ENCODE measurements at places on chromosomes 5 and 9.

GRCh38 chr5:72355706-72356299, 35.6 kb downstream of the PTCD2 start:
- H3K4me1 ChIP-seq = peaks cover 7% of the 10 kb centered on the region
- H3K4me3 ChIP-seq = no peak overlapping the region
- peaks cover 12% of the 10 kb centered on the region for H3K36me3 ChIP-seq
- no peak overlapping the region for H3K27ac ChIP-seq
- no peak for DNase-seq

GRCh38 chr9:94030318-94031179, 53.7 kb upstream of the PTPDC1 start:
- peaks cover 9% of the 10 kb centered on the region for H3K4me1 ChIP-seq
- peak overlapping the region; percentile 95 for H3K4me3 ChIP-seq
- DNase-seq = peak; percentile 79
- no peaks in the 10 kb centered on the region for H3K27me3 ChIP-seq
- peak overlapping the region; percentile 95 for H3K27ac ChIP-seq

DNA sequence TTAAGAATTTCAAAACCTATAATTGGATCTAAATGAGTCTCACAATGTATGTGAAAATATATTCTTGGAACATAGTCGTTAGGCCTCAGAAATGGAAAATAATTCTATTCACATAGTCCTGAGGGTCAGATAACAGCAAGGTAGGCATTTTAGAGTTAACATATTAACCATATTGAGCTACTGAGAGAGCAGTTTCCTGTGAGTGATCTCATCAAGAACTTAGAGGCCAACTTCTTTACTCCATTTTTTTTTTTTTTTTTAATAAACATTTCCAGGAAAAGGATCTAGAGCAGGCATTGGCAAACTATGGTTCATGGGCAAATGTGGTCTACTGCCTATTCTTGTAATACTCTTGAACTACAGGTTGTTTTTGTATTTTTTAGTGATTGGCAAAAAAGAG, 26.6 kb downstream of the RAB24 start:
- H3K27ac ChIP-seq = no peak overlapping the region
- H3K36me3 ChIP-seq = peaks cover 44% of the 10 kb centered on the region
- no peak overlapping the region for H3K4me3 ChIP-seq
- H3K27me3 ChIP-seq = no peaks in the 10 kb centered on the region

GRCh38 chr9:114229295-114229694, 74.0 kb downstream of the COL27A1 start:
- H3K27me3 ChIP-seq = no peaks in the 10 kb centered on the region
- peaks cover 65% of the 10 kb centered on the region for H3K4me1 ChIP-seq
- no peak overlapping the region for H3K4me3 ChIP-seq

DNA sequence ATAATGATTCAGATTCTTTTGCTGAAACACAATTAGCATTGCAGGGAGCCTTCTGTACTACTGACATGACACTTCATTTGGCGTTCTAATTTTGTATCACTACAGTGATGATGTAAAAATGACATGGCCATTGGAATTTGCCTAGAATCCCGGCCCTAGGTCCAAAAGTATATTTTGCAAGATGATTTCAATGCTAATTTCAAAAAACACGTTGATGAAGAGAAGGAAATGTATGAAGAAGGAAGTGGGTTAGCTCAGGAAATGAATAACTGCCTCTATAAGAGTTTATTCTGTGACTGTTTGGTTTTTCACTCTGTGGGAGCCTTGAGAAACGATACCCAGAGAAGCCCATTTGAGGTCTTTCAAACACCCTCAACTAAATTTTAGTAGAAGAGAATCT, 59.3 kb downstream of the OSTF1 start:
- peaks cover 25% of the 10 kb centered on the region for H3K36me3 ChIP-seq
- no peak overlapping the region for H3K4me3 ChIP-seq
- H3K27ac ChIP-seq = peak overlapping the region; percentile 27
- no peak for DNase-seq
- H3K4me1 ChIP-seq = peaks cover 22% of the 10 kb centered on the region
- H3K27me3 ChIP-seq = no peaks in the 10 kb centered on the region

DNA sequence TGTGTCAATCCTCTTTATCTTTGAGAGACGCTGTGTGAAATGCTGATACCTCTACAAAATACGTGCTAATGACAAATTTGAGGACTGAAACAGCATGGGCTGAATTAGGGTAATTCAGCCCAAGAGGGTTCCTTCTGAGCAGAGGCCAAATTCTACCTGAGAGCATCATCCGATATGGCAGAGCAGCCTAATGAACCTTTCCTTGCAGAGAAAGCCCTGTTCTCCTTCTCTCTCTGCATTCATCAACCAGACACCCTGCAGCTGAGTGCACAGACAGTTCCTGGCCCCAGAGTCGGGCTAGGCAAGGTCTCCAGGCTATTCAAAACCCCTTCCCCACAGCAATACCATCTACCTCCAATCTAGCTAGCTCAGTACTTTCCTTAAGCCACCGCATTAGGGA, 77.9 kb downstream of the TRIM32 start:
- DNase-seq = no peak
- H3K36me3 ChIP-seq = no peaks in the 10 kb centered on the region
- no peak overlapping the region for H3K4me3 ChIP-seq

DNA sequence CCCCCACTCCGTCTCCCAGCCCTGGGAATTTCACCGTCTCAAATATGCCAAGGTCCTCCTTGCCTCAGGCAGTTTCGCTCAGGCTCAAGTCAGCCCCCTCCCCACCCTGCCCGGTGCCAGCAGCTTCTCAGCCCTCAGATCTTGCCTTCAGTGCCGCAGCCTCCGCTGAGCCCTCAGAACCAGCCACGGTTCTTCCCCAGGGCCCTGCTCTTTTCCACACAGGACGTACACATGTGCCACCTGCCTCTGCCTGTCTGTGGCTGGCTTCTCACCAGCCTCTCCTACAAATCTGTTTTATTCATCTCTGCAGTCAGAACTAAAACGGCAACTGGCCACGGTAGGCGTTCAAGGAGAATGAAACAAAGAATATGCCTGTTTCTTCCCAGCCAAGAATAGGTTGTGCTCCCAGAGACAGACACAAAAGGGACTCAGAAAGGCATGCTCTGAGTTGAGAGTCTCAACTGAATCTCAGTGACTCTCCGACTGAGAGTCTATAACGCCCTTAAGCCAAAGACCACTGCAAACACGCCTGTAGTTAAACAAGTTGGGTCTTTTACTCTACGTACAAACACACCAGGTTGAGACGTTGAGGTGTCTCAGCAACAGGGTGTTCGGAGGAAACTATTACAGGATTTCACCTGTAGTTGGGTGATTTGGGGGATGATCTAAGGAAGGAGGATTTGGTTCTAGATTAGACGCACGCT, 10.6 kb upstream of the GRIN1 start:
- DNase-seq = no peak
- H3K4me3 ChIP-seq = peak overlapping the region; percentile 83
- H3K27me3 ChIP-seq = peaks cover 12% of the 10 kb centered on the region
- H3K36me3 ChIP-seq = peaks cover 2% of the 10 kb centered on the region
- peak overlapping the region; percentile 85 for H3K27ac ChIP-seq

- no peak overlapping the region for H3K27ac ChIP-seq
- peaks cover 23% of the 10 kb centered on the region for H3K27me3 ChIP-seq
- no peaks in the 10 kb centered on the region for H3K36me3 ChIP-seq
- no peak for DNase-seq
- no peaks in the 10 kb centered on the region for H3K4me1 ChIP-seq
These were observed 96.2 kb downstream of the ADRB2 start for GRCh38 chr5:148922606-148923005.

- no peak for DNase-seq
- H3K27me3 ChIP-seq = peaks cover 42% of the 10 kb centered on the region
- no peak overlapping the region for H3K4me3 ChIP-seq
- H3K27ac ChIP-seq = no peak overlapping the region
These were observed 36.4 kb upstream of the SIMC1 start for GRCh38 chr5:176201811-176202210.

- no peaks in the 10 kb centered on the region for H3K4me1 ChIP-seq
- peaks cover 3% of the 10 kb centered on the region for H3K27me3 ChIP-seq
- DNase-seq = no peak
- no peak overlapping the region for H3K4me3 ChIP-seq
These were observed 30.6 kb downstream of the CPLX2 start for GRCh38 chr5:175902026-175902425.

DNA sequence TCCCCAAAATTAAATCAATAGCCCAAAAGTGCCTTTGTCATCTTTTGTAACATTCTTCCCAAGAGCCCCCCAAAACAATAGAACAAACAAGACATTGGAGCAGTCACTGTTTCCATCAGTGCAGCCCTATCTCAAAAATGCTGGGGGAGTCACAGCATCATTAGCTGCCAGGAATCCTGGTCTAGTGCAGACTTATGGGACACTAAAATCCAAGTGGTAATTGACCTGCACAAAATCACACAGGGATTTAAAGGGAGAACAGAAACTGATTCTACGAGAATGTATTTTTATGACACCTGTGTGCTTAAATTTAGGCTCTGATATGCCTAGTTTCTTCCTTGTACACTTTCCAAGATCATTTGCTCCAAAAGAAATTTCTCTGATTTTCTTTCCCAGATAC, 172.9 kb downstream of the GLIS3 start:
- peaks cover 4% of the 10 kb centered on the region for H3K36me3 ChIP-seq
- H3K4me3 ChIP-seq = no peak overlapping the region
- H3K4me1 ChIP-seq = peaks cover 14% of the 10 kb centered on the region
- no peak for DNase-seq
- no peak overlapping the region for H3K27ac ChIP-seq
- H3K27me3 ChIP-seq = no peaks in the 10 kb centered on the region

DNA sequence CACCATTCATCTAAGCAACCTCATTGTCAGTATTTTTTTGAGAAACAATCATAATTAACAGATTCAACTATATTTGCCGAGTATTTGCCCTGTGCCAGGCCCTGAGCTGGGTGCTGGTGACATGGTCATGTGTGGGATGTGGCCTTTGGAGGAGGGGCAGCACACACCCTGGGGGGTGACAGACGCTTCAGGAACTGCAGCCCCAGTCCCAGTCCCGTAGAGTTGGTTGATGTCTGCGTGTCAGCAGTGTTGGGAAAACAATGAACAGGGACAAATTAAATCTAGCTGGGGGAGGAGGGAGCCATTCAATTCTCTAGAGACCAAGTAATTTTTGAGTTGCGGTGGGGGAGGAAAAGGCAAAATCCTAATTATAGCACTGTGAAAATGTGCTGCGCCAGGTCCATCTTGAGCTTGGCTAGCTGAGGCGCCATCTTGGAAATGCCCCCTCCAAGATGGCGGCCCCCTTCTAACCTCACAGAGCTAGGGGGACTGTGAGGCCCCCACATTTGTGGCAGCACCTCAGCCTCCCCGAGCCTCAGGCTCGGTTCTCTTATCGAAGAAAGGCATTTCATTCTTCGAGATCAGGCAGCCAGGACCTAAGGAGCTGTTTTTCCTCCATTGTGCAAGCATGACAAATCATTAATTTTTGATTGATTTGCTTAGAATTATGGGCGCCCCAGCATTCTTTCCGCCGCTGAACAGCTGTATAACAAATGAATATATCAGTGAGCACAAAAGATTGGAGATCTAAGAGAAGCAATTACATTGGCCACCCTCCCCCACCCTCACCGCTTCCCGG, 87.8 kb downstream of the ZNF618 start:
- peak overlapping the region; percentile 27 for H3K4me3 ChIP-seq
- H3K27me3 ChIP-seq = no peaks in the 10 kb centered on the region
- H3K36me3 ChIP-seq = peaks cover 10% of the 10 kb centered on the region
- peak overlapping the region; percentile 91 for H3K27ac ChIP-seq
- peaks cover 74% of the 10 kb centered on the region for H3K4me1 ChIP-seq
- DNase-seq = peak; percentile 61

DNA sequence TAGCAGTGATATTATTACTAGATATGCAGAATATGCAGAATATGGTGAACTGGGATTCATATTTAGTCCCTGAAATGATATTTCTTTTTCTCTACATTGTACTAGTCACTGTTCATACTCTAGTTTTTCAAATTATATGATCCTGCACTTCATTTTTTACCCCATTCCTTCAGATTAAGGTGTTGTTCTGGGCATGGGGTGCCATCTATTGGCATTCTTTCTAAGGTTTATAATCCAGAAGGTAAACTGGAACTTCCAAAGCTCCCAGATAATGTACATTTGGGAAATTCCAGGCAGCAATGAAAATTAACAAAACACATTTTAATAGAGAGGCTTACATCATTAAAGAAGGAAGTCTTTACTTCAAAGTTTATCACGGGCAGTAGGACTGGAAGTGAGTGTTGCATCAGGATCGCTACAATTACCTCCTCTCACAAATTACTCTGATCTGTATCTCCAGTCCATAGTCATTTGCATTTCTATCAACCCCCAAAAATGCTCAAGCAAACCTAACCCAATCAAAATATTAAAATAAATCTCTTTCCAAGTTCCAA, 12.5 kb downstream of the RFX3 start:
- H3K4me3 ChIP-seq = no peak overlapping the region
- no peaks in the 10 kb centered on the region for H3K27me3 ChIP-seq
- H3K4me1 ChIP-seq = peaks cover 32% of the 10 kb centered on the region
- H3K27ac ChIP-seq = no peak overlapping the region
- H3K36me3 ChIP-seq = peaks cover 2% of the 10 kb centered on the region

DNA sequence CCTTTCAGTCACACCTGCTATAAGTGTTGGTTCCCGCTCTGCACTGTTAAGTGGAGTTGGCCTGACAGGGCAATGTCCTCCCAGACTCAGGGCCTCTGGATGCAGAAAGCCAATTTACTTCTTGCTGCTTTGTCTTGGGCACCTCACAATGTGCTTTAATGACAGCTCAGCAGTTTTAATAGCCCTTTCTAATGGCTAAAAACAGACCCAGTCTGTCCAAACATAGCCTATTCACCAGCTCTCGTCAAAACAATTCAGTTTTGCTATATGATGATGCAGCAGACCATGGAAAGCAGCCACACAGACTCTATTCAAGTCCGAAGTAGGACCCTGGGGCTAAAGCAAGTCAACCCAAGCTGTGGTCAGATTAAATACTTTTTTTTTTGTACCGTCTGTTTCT, 529.1 kb upstream of the SEMA6A start:
- no peaks in the 10 kb centered on the region for H3K36me3 ChIP-seq
- H3K27me3 ChIP-seq = no peaks in the 10 kb centered on the region
- H3K4me1 ChIP-seq = peaks cover 18% of the 10 kb centered on the region
- H3K27ac ChIP-seq = peak overlapping the region; percentile 79
- no peak for DNase-seq

Data from mesothelial cell of epicardium (in vitro differentiated cells).